ENCODE measurements at places on chromosomes 6 and 20. TPM values are rescaled to one million over a fixed set of nuclear protein-coding genes. Genes with fewer than 3 reads are reported as not detected.

HCRTR2 gene
- total RNA-seq, result not detected

LTB gene
- 4.9 TPM for total RNA-seq

LRRC73 gene
- total RNA-seq, result 7.0 TPM

GGTLC1 gene
- total RNA-seq, result 0.40 TPM

NEDD9 gene
- total RNA-seq, result 18.1 TPM

MMP24 gene
- total RNA-seq, result 1.6 TPM

THEMIS gene
- 2.8 TPM for total RNA-seq

SLC22A16 gene
- total RNA-seq, result not detected

ECT2L gene
- 0.14 TPM for total RNA-seq

ZBTB46 gene
- total RNA-seq, result 9.0 TPM

TFAP2C gene
- 2.1 TPM for total RNA-seq

BPIFB1 gene
- 0.78 TPM for total RNA-seq

HLA-DPB1 gene
- total RNA-seq, result 174 TPM

PXMP4 gene
- 17.9 TPM for total RNA-seq

NELFCD gene
- total RNA-seq, result 55.2 TPM

DNA sequence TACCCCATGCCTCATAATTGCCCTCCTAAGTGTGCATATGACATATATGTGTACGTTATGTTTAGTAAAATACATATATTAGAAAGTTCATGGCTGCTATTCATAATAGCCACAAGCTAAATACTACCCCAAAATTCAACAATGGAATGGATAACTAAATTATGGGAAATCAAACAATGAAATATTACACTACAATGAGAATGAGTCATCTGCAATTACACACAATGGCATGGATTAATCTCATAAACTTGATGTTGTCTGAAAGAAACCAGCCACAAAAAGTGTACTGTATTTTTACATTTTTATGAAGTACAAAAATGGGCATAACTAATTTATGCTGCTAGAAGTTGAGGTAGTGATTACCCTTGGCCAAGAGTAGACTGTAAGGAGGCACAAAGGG is 477.0 kb downstream of the HAO1 start:
- no peak for DNase-seq

- DNase-seq, result no peak
These were observed 150.9 kb upstream of the STMND1 start for GRCh38 chr6:16950825-16951495.

DNA sequence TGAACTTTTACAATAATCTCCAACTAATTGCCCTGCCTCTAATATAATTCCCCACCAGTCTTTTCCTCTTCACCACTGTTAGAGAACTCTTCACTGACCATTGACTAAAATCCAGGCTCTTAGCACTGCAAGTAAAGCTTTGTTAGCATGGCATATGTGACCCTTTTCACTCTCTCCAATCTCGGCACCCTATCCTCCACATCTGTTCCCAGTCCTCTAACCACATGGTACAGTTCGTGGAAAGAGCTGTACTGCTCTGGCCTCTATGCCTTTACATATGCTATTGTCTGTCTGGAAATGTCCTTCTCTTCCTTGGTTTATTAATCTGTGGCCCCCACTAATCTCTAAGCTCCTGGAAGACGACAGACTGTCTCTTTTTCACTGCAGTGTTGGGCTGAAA is 63.0 kb upstream of the EIF2S2 start:
- DNase-seq, result no peak

GRCh38 chr6:130827247-130828149 is at the start of gene SMLR1:
TSS of gene SMLR1 (plus strand) at chr6:130827406. CDS start at chr6:130827414, 8 bp downstream.
- DNase-seq, result peak; percentile 23

- DNase-seq, result no peak
These were observed 397.9 kb downstream of the SAMD5 start for GRCh38 chr6:147906361-147906760.

GRCh38 chr6:156906451-156906850 is 129.3 kb downstream of the ARID1B start:
- DNase-seq, result no peak

DNA sequence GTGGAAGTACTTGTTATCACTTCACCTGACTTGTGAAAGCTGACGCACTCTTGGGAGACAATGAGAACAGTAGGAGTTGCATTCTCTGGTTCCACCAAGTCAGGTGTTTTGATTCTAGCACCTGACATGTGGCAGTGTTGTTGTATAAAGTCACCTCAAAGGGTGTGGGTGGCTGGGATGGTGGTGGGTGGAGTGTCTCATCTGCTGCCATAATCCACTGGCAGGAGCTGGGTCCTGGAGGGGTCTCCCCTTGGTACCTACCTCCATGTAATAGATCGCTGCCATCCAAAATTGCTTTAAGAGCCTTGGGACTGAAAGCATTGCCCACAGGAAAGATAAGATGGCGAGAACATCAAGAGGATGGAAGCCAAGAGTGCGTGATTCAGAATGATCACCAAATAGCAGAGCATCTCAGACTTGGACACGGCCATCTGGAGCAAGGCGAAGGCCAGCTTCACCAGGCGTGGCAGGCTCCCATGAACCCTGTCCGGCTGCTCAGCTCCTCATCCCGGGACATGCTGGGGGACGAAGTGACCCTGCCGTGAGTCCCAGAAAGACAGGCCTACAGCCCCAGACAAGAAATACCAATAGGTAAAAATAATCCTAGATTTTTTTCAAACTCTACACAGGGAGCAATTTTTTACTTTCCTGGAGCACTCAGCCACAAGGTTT is 56.6 kb downstream of the NPEPL1 start:
- no peak for DNase-seq

- no peak for DNase-seq
These were observed 59.2 kb downstream of the SNRNP48 start for GRCh38 chr6:7649037-7649810.

DNA sequence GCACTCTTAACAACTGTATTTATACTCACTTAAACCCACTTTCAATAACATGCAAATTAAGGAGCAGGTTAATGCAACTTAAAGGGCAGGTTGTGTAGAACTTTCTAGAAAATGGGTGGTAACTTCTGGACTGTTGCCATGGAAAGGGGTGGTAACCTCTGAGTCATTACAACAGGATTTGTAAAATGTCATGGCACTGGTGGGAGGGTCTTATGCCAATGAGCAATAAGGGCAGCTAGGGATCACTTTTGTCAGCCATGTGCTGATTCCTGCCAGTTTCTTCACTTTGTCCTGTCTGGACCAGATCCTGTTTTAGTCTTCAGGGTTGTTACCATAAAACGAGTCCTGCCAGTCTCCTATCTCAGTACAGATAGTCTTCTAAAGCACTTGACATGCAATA is 560.5 kb upstream of the PTCHD4 start:
- no peak for DNase-seq

DNA sequence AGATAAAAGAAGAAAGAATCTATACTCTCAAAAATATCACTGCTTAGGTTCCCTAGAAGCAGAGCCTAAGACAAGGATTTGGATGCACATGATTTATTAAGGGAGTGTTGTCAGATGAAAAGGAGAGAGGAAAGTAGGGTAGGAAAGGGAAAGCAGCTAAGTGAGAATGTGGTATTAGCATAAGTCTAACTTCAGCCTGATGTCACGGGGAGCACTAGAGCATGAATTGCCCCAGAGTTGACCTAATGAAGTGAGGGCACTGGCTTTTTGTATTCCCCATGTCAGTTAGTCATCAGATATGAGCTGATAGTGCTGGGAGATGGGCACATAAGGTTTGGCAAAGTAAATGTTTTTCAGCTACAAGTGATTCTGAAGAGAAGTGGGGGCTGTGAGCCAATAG is 129.0 kb upstream of the THEMIS start:
- DNase-seq, result no peak

- no peak for DNase-seq
These were observed 220.7 kb upstream of the DEFB112 start for GRCh38 chr6:50270415-50270814.

GRCh38 chr20:62409931-62410745 is 3.1 kb upstream of the CABLES2 start:
- DNase-seq, result peak; percentile 82

- no peak for DNase-seq
These were observed 158.1 kb upstream of the GMDS start for GRCh38 chr6:2403546-2403945.

- DNase-seq, result no peak
These were observed 13.7 kb downstream of the PNPLA1 start for GRCh38 chr6:36283608-36284007.

DNA sequence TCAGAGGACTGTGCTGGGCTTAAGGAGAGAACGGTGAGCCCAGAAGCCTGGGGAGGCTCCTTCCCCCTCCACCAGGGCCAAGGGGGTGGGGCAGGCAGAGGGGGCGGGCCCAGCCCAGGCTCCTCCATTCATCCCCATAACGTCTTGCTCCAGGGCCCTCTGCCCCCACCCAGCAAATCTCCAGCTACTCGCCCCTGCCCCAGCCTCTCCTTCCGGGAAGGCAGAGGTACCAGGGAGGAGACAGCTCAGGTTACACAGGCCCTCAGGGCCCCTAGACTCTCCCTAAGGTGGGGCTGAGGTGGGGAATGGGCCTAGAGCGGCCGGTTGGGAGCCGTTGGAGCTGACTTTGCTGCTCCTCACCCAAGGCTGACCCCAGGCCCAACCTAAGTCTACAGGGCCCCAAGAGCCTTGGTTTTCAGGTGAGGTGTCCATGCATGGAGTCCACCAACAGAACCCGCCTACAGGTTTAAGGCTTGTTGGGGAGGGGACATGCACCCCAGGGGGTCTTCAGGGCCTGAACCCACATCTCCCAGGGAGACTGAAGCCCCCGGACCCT is 1.2 kb downstream of the LAMA5 start:
- no peak for DNase-seq

DNA sequence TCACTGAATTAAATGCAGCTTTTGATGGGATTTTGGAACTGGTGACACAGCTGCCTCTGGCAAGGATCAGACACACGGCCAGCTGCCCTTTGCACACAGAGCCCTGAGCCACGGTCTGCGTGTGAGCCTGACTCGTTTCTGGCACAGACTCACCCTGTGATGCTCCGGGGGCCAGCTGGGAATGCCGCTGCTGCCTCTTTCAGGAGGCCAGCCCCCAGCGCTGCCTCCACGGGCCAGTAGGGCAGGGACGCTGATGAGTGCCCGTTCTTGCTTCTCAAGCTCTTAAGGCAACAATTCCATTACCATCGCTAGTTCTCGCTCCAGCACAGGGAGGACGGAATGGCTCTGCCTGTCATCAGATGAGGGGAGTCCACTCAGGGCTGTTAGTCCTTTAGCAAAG is 61.6 kb downstream of the IRF4 start:
- DNase-seq, result peak; percentile 54

- no peak for DNase-seq
These were observed 6.1 kb downstream of the EEF1A1 start for GRCh38 chr6:73514746-73515110.

DNA sequence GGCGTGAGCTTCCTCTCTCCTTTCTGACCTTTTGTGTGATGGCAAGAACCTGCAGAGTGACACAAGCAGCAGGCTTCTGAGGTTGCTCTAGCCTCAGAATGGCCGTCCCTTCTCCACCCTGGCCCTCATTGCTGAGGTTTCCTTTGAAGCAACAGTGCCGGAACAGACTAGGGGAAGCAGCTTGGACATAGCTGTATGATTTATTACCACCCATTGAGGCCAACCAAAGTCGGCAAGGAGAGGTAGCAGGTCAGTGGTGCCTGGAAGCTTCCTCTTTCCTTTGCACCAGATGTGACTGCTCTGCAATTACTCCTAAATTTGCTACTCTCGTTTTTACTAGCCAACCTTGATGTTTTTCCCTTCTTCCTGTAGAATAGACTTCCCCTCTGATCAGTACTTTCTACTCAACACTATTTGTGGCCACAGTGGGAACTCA is 31.4 kb downstream of the PTPN1 start:
- DNase-seq, result no peak

DNA sequence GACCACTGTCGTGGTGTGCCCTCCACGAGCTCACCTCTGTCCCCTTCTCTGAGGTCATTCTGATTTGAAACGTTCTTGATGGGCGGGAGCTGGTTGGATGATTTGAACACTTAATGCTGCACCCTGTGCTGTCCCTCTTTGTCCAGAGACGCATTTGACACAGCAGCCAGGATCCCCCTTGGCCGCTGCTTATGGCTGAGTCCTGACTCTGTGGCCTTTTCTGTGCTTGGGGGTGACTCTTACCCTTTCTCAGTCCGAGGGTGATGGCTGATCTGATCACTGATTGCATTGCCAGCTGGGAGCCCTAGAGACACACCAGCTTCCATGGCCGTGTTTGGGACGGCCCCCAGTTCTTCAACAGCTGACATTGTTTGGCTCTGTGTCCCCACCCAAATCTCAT is 43.5 kb upstream of the FRMD1 start:
- DNase-seq, result no peak

DNA sequence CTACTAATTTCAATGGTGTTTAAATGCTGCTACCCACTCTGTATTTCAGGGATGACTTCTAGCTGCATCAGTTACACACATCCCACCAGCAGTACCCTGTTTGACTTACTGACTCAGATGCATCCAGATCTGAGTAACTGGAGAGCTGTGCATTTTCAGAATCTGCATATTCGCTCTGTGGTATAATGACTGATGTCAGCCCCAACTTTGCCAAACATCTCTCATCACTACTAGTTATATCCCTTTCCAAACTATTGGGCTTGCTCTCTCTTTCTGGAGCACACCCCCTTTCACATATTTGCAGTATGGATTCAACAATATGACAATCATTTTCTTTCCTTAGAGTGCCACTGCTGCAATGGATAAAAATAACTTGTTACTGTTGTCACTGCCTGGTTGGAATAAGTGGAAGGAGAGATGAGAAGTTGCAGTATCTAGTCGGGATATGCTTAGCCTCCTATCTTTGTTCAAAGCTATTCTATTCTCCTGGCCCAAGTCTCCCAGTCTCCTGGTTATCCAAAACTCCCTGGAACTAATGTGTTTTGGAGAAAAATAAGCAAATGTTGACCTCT is 3.3 kb upstream of the RSPO3 start:
- no peak for DNase-seq
